WTC11 (cell line): ENCODE measurements at places on chromosomes 7 and 10.
A peak's percentile ranks its signal among the peaks of the same experiment; 100 is the strongest.

- no peak overlapping the region for H3K4me3 ChIP-seq
- no peaks in the 10 kb centered on the region for H3K4me1 ChIP-seq
- DNase-seq = no peak
- no peaks in the 10 kb centered on the region for H3K36me3 ChIP-seq
- H3K27me3 ChIP-seq = no peaks in the 10 kb centered on the region
- no peak overlapping the region for H3K27ac ChIP-seq
Observed at GRCh38 chr10:58943256-58943890, 233.1 kb upstream of the PHYHIPL start.

- no peaks in the 10 kb centered on the region for H3K36me3 ChIP-seq
- peak overlapping the region; percentile 50 for H3K4me3 ChIP-seq
- peaks cover 43% of the 10 kb centered on the region for H3K4me1 ChIP-seq
- peak overlapping the region; percentile 92 for H3K27ac ChIP-seq
Observed at GRCh38 chr7:94391726-94392392, 2.8 kb upstream of the COL1A2 start.

- peaks cover 4% of the 10 kb centered on the region; the same call in 1 of the 2 replicates for H3K4me1 ChIP-seq
- no peaks in the 10 kb centered on the region for H3K27me3 ChIP-seq
- DNase-seq = no peak
- no peak overlapping the region for H3K27ac ChIP-seq
- no peak overlapping the region for H3K4me3 ChIP-seq
Observed at GRCh38 chr7:137544453-137545058, 201.0 kb upstream of the PTN start.

GRCh38 chr10:27482984-27483956 is 20.8 kb upstream of the RAB18 start:
- H3K27ac ChIP-seq = no peak overlapping the region
- H3K4me3 ChIP-seq = no peak overlapping the region
- no peak for DNase-seq
- no peaks in the 10 kb centered on the region; the same call in 1 of the 2 replicates for H3K27me3 ChIP-seq
- no peaks in the 10 kb centered on the region for H3K4me1 ChIP-seq
- H3K36me3 ChIP-seq = no peaks in the 10 kb centered on the region; the same call in 1 of the 2 replicates

DNA sequence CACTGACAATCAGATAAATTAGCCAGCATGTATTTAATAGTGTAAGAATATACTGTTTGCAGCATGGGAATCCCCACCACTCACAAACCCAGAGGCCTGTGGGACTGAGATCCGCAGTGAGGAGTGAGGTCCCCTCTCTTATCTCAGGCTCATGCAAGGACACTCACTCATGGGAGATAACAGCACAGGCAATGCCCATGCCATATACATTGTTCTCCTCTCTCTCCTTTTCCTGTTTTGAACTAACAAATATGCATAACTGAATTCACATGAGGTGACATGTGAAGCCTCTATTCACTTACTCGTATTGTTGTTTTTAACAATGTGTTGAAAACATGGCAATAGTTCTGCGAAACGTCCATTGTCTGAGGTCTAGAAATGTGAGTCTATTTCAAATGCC is 230.5 kb downstream of the ARHGAP21 start:
- DNase-seq = no peak
- H3K27ac ChIP-seq = peak overlapping the region; percentile 14; the same call in 1 of the 2 replicates
- no peak overlapping the region for H3K4me3 ChIP-seq
- 0 out of 2 replicates have a peak, but pooled peaks cover 5% of the 10 kb centered on the region for H3K36me3 ChIP-seq
- H3K4me1 ChIP-seq = peaks cover 27% of the 10 kb centered on the region

- DNase-seq = no peak
- no peak overlapping the region for H3K27ac ChIP-seq
- H3K36me3 ChIP-seq = no peaks in the 10 kb centered on the region
- no peak overlapping the region for H3K4me3 ChIP-seq
- no peaks in the 10 kb centered on the region for H3K4me1 ChIP-seq
- H3K27me3 ChIP-seq = no peaks in the 10 kb centered on the region
Observed at GRCh38 chr7:123125231-123125630, 74.5 kb downstream of the SLC13A1 start.

DNA sequence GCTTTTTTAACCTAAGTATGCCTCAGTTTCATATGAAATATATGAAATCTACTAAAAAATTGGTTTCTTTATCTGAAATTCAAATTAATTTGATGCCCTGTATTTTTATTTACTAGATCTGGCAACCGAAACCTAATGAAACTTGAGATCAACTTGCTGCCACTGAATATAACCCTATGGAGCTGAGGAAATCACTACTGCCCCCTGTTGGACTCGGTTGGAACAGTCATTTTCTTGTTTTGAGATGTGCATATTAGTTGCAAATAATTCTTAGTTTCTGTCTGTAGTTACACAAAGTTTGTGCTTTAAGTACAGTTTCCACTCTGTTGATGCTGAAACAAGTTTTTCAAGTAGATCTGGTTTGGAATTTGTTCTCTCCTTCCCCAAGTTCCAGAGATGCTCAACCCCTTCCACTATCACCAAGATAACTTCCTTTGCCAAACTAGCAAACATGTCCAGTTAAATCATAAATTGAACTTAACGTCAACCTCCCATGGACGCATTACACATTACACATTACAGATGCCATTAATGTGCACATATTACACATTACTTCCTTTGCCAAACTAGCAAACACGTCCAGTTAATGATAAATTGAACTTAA is 22.2 kb upstream of the EXOC4 start:
- H3K27me3 ChIP-seq = no peaks in the 10 kb centered on the region
- peaks cover 10% of the 10 kb centered on the region for H3K4me1 ChIP-seq
- peak; percentile 63 for DNase-seq
- H3K4me3 ChIP-seq = no peak overlapping the region
- no peak overlapping the region for H3K27ac ChIP-seq

DNA sequence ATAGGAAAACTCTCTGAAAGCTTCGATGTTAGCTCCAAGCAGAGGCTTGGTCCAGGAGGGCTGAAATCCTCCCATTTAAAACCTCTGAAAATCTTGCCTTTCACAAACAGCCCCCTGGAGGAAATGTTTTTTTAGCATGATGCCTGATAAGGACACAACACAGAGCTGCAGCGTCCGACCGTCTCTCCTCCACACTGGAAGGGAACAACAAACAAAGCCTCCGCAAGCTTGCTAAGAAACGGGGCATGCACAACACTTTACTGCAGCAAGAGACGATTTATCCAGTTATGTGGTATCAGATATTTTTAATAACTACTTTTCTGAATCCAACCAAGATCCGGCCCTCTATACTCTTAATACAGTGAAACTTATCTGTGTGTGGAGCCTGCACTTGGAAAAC is 182.3 kb downstream of the PTPRN2 start:
- H3K36me3 ChIP-seq = no peaks in the 10 kb centered on the region
- H3K4me1 ChIP-seq = peaks cover under 1% of the 10 kb centered on the region
- H3K27me3 ChIP-seq = no peaks in the 10 kb centered on the region
- no peak overlapping the region for H3K4me3 ChIP-seq
- no peak for DNase-seq
- no peak overlapping the region for H3K27ac ChIP-seq

DNA sequence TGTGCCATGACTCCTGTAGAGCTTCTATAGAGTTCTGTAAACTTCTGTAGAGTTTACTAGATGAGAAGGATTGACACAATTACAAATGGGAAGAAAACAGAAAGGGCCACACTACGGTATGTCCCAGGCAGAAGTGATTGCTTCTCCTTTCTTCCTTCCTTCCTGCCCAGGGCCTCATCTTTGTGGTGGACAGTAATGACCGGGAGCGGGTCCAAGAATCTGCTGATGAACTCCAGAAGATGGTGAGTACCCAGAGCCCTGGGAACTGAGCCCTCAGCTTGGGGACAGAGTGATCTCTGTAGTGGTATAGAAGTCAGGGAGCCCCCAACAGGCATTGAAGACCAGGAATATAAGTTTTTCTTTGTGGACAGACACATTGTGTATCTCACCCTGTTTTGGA is 1.7 kb downstream of the ARF5 start:
- no peak for DNase-seq
- H3K27ac ChIP-seq = no peak overlapping the region
- H3K4me3 ChIP-seq = peak overlapping the region; percentile 39
- H3K27me3 ChIP-seq = peaks cover 27% of the 10 kb centered on the region

- peaks cover 12% of the 10 kb centered on the region for H3K36me3 ChIP-seq
- DNase-seq = no peak
- H3K27ac ChIP-seq = no peak overlapping the region
- H3K4me3 ChIP-seq = no peak overlapping the region
- peaks cover 27% of the 10 kb centered on the region for H3K27me3 ChIP-seq
- H3K4me1 ChIP-seq = peaks cover 76% of the 10 kb centered on the region
Observed at GRCh38 chr10:128576336-128576735, 450.1 kb upstream of the MKI67 start.
